ENCODE measurements at places on chromosomes 2 and 18.

DNA sequence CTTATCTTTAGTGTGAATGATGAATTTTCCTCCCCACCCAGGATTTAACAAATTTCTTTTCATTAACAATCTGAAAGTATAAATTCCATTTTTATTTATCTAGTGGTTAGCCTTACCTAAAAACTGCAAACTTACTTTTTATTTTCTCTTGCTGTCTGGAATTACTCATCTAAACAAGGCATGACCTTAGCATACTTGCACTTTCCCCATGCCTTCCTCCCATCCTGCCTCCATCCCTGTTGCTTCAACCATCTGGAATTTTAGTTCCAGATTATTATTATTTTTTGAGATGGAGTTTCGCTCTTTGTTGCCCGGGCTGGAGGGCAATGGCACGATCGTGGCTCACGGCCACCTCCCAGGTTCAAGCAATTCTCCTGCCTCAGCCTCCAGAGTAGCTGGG, 35.6 kb downstream of the GDF7 start:
- no peak for DNase-seq

- DNase-seq, result no peak
These were observed 9.5 kb downstream of the GRHL1 start for GRCh38 chr2:9961013-9961412.

GRCh38 chr2:206530727-206531126, 87.4 kb downstream of the ADAM23 start:
- DNase-seq, result no peak

GRCh38 chr2:58032016-58032763, 14.4 kb upstream of the VRK2 start:
- no peak for DNase-seq

DNA sequence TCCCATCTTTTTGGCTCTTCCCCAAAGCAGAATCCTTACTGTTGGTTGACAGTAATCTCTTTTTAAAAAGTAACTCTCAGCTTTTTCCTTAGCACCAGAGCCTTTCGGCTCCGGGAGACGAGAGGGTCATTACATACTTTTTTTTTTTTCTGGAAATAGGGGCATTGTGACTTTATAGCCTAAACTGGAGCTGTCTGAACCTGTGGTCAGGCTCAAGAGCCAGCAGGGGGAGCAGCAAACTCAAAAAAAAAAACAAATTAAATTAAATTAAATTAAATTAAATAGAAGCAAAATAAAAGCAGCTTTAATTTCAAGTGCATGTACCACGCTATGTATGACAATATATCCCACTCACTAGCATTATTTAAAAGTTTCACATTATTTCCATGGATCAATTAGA, 156.6 kb downstream of the DTNA start:
- DNase-seq, result peak; percentile 46

Data from HEK293T (cell line).